ENCODE measurements at places on chromosomes 16 and 17.

DNA sequence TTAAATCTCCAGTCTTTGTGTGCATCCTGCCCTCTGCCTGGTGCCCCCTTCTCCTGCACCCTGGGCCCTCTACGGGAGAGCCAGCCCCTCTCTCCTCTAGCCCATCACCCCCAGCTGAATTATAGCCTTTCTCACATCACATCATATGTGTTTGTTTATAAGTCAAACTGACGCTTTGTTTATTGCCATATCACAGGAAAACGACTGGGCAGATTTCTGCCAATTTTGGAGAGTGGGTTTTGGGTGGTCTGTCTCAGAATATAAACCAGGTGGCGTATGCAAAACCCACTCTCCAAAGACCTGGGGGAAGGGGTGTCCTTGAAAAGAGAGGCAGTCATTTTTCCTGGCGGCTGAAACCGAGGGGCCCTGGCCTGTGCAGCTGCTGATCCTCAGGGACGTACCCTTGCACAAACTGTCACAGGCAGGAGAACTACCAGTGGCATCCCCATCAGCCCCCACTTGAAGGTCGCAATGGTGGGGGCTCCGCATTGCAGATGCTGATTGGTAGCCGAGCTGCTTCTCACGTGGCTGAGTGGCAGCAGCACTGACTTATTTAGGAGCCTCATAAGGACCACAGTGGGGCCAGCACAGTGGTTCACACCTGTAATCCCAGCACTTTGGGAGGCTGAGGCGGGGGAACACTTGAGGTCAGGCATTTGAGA is 34.8 kb upstream of the CDC42EP4 start:
- no peak overlapping the region for H3K4me3 ChIP-seq
- no peaks in the 10 kb centered on the region for H3K27me3 ChIP-seq
- no peak overlapping the region for H3K27ac ChIP-seq
- H3K4me1 ChIP-seq = no peaks in the 10 kb centered on the region
- DNase-seq = no peak

- H3K4me1 ChIP-seq = peaks cover 14% of the 10 kb centered on the region
- no peak for DNase-seq
- H3K27ac ChIP-seq = no peak overlapping the region
- peaks cover 85% of the 10 kb centered on the region for H3K36me3 ChIP-seq
- no peaks in the 10 kb centered on the region for H3K27me3 ChIP-seq
- no peak overlapping the region for H3K4me3 ChIP-seq
These were observed 101.0 kb downstream of the ABCC6 start for GRCh38 chr16:16122264-16122663.

DNA sequence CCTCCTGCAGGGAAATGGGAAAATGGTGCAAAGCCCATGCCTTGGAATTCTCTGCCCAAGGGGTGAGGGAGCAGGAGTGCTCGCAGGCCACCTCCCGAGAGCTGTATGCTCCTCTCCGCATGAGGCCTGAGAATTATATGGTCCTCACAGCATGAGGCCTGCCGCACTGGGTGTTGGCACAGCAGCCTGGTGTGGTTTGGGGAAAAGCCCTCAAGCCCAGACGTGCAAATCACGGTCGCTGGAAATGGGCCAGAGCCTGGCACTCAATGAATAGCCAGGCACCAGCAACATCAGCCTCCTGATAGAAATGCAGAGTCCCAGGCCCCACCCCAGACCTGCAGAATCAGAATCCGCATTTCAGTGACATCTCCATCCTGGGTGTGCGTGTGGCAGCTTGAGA is 156.4 kb upstream of the FOXF1 start:
- H3K27ac ChIP-seq = no peak overlapping the region
- no peak overlapping the region for H3K4me3 ChIP-seq
- DNase-seq = no peak
- no peaks in the 10 kb centered on the region for H3K36me3 ChIP-seq
- H3K27me3 ChIP-seq = peaks cover 3% of the 10 kb centered on the region
- H3K4me1 ChIP-seq = no peaks in the 10 kb centered on the region

DNA sequence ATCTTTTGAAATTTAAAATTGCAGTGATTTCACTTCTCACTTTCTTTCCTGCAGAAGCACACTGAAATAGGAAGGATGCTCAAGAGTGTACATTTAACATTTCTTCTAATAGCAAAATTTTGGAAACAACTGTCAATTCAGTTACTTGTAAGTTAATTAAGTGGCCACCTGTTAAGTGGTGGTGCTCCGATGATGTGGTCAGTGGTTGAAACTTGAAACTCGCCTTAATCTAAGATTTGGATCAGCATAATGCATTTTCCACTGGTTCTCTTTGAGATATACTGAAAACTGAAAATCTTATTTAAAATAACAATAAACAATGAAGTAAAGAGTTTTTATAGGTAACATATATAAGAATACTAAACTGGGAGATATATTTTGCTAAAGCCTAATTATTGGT is 7.0 kb upstream of the MYH8 start:
- no peak for DNase-seq
- H3K27me3 ChIP-seq = peaks cover 9% of the 10 kb centered on the region
- H3K36me3 ChIP-seq = no peaks in the 10 kb centered on the region

Data from activated CD8-positive, alpha-beta T cell treated with anti-CD3 and anti-CD28 coated beads, Interleukin-2, amount 10 ng/mL, durations not matched to agents 7 days and 5 days (primary cell).